ENCODE measurements at places on chromosomes 7 and 10.

DNA sequence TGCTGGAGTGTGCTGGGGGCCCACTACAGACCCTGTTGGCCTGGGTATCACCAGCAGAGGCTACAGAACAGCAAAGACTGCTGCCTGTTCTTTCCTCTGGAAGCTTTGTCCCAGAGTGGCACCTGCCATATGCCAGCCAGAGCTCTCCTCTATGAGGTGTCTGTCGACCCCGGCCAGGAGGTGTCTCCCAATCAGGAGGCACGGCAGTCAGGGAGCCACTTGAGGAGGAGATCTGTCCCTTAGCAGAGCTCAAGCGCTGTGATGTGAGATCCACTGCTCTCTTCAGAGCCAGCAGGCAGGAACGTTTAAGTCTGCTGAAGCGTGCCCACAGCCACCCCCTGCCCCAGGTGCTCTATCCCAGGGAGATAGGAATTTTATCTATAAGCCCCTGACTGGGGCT lies 316.2 kb downstream of the ETV1 start:
- DNase-seq: no peak

GRCh38 chr7:33807779-33808482 lies 97.4 kb upstream of the BMPER start:
- DNase-seq: peak; percentile 71

DNA sequence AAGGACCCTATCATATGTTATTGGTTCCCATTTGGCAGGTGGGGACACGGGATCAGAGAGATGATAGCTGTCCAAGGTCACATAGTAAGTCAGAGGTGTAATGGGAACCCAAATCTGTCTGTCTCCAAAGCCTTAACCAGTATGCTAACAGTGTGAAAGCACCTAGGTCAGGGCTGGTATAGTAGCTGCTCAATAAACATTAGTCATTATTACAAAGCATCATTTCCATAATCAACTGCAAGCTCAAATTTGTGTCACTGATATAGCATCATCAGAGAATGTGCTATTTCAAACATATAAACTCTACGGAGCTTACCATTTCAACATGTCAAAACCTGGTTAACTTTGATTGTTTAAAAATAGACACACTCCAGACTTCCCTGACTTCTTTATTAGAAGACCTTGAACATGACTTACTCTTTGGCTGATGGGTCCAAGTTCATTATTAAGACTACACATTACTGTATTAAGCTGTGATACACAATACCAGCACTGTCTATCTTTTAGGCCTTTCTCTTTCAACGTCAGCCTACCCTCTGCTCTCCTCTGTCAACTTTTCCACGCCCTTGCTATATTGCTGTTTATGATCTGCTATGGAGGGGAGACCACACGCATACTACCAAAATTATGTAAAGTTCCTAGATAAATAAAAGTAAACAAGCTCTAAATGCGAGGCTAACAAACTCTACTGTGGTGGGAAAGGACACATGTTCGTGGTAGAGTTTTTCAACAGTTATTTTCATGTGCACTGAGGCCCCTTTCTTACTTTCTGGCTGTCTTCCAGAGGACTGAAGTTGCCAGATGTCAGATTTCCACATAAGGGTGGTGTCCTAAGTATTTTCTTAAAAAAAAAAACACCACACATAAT lies 33.6 kb downstream of the DNMBP start:
- no peak for DNase-seq

DNA sequence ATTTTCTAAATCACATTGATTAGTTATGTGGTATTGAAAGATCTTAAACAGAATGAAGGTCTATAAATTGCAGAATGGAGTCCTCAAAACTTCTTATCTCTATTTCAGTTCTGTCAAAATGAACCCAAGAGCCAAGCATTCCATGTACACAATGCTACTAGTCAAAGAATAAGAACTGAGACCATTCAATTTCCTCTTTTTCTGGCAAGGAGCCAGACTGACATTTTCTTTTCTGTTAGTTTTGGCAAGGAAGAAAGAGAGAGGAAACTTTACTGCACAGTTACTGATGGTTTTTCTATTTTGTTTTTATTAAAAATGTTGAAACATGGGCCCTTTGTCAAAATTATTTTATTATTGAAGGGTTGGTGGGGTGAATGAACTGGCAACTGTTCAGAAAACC lies 181.8 kb upstream of the FERD3L start:
- no peak for DNase-seq

DNA sequence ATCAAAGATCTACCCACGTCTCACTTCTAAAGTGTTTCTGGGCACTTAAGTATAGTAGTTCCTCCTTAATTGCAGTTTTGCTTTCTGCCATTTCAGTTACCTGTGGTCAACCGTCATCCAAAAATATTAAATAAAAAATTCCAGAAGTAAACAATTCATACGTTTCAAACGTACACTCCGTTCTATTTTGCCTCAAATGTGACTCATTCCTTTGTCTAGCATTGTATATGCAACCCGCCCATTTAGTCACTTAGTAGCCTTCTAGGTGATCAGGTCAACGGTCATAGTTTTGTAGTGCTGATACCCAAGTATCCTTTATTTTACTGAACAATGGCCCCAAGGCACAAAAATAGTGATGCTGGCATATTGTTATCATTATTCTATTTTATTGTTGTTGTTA lies 33.8 kb downstream of the HGF start:
- no peak for DNase-seq

DNA sequence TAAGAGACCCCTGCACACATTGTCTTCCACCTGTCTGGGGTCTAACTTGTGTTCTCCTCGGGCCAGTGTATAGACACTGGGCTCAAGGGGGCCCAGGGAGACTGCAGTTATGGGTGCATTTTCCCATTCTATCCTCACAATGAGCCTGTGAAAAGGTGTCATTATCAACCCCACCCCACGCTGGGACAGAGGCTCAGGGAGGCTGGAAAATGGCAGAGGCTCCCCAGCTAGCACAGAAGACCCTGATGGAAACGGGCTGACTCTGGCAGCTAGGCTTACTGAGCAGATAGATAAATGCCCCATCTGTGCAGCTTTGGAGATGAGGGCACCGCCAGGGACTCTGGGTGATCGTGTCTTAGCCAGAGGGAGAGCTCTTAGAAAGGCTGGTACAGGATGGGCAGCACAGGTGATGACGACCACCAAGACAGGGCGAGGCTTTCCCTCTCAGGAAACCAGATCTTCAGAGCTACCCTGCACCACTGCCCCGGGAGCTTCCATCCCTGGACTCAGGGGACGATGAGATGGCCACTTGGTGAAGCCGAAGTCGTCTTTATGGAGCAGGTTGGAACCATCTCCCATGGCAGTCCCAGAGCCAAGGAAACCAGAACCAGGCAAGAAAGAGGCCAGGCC lies 58.2 kb upstream of the CHST15 start:
- no peak for DNase-seq

All from glomerular endothelial cell (primary cell).